Stimulated activated CD8-positive, alpha-beta memory T cell treated with anti-CD3 and anti-CD28 coated beads, Interleukin-15, amount 100 ng/mL, for 1 hour (primary cell): ENCODE measurements at places on chromosomes 16 and 17.

DNA sequence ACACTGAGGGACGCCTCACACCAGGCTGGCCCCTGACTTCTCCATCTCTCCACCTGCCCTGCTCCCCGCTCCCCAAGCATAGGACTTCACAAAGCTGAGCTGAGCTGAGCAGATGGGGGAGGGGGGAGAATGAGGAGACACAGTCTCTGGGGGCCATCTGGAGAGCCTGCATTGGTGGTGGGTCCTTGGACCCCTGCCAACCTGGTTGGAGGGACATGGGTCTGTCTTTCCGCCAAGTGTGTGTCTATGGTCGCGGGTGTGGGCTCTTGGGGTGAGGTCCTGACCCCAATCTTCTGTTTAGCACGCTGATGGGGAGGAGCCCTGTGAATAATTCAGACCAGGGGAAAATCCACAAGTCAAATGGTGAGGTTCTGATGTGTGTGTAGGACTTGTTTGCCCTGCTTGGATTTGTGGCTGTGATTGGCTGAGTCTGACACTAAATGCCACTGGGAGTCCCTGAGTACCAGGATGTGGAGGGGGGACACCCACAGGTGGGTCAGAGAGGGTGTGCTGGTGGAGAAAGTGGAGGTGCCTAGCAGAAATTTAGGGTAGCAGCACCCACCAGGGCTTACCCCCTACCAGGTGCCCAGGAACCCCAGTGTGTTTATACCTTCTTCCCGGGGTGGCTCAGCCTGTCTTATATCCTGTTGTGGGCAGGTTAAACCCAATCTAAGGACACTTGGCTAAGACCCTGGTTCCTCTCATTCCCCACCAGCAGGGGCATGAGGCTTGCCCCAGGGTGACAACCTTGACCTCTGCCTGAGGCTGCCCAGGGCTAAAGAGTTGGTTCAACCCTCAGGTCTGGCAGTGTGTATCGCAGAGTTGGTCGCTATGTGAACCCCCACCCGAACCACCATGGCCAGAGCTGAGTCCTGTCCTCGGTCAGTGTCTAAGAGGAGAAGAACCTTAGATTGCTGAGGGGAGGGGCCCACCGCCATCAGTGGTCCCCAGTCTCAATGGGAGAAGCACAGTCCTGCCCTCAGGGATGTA, 2.1 kb downstream of the FMNL1 start:
- no peak for DNase-seq

DNA sequence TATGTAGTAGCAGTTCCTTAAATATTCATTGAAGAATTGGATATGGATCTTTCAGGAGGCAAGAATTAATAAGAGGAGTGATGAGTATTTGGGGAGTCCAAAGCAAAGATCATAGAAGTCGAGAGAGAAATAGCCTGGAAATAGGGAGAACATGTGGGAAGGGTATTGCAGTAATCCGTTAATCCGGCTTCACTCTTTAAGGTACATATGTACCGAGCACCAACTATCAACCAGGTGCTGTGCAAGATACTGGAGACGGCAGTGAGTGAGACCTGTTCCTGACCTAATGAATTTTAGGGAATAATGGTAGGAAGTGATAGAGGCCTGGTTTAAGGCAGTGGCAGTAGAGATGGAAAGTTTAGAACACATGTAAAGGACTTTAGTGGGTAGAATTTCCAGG, 1.1 kb downstream of the ELP5 start:
- DNase-seq = no peak

- DNase-seq = no peak
Observed at GRCh38 chr16:57938936-57939871, 31.7 kb downstream of the CNGB1 start.

GRCh38 chr17:65066901-65067300, 10.4 kb upstream of the GNA13 start:
- DNase-seq = no peak

DNA sequence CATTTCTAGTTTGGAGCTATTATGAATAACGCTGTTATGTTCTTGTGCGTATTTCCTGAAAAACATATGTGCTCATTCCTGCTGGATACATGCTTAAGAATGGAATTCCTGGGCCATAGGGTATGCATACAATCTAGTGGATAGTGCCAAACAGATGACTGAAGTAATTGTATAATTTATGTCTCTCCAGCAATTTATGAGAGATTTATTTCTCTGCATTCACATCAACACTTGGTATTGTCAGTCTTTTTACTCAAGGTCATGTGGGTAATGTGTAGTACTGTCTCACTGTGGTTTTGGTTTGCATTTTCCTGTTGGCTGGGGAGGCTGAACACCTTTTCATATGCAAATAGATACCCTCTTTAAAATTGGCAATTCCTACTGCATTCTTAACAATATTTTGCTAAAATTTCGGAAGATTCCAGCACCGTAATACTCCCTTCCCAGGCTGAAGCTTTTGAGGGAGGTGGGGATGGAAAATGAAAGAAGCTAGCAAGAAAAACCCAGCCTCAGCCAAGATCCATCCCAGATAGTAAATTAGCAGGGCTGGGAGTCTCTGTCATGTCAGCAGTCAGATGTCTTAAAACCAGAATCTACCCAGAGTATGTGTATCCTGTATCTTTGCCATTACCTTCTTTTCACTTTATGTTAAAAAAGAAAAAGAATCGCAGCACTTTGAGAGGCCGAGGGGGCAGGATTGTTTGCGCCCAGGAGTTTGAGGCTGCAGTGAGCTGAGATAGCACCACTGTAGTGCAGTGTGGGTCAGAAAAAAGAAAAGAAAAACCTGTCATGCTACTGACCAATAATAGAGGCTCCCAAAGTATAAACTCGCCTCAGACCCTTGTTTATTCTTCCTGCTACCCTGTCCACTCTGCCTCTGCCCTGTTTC, 204.9 kb downstream of the LGALS9B start:
- no peak for DNase-seq

GRCh38 chr17:43940630-43941029, 1.6 kb downstream of the PPY start:
- no peak for DNase-seq
